ENCODE measurements at places on chromosomes 5 and 9.

DNA sequence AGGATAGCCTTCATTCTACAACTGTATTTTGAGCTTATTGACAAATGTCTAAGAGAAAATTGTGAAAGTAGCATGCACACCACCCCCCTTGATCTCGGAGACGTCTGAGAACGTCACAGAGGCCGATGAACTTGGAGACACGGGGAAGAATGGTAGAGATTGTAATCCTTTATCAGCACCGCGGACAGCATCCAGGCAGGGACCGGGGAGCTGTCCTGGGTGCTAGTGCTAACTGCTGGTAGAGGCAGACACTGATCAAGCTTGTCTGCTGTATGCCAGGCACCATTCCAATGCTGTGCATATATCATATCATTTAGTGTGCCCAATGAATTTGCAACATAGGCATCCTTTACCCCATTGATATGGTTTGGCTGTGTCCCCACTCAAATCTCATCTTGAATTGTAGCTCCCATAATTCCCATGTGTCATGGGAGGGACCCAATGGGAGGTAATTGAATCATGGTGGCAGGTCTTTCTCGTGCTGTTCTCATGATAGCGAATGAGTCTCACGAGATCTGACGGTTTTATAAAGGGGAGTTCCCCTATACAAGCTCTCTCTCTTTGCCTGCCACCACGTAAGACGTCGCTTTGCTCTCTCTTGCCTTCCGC, 98.8 kb downstream of the LHX2 start:
- no peak for DNase-seq

GRCh38 chr5:74026310-74026709, 400.3 kb downstream of the ARHGEF28 start:
- DNase-seq: no peak

DNA sequence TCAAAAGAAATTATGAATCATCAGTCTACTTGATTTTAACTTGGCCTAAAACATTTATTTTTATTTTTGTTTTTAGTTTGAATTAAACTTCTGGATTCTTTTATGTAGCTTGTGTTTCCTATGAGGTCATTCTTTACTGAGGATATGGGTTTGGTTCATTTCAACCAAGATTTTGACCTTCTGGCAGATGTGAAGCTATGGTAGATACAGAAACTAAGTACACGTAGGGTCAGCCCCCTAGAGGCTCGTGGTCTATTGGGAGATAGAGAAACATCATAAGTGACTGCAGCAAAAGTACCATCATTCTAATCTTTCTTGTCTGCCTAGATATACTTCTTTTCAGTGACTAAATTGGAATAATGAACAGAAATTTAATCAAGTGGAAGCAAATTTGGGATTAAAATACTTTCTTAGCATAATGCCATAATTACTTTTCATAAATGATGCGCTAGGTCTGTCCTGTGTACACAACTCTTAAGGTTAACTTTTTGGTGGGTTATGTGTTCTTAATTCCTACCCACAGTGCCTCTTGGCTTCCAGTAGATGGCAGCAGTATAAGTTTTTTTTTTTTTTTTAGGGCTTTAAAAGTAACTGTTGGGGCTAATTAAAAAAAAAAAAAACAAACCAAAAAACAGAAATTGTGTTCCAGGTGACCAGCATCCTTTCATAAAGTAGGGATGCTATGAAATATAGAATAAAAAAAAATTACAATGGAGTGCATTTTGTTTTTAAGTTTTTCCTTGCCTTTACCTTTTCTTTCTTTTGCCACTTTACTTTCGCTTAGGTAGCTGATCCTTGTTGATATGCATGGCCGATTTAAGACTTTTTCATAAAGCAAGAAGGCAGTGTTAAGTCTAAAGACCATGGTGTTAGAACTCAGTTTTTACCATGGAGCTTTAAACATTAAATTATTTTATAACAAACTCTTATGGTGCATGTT, 49.9 kb downstream of the LRRTM2 start:
- no peak for DNase-seq

DNA sequence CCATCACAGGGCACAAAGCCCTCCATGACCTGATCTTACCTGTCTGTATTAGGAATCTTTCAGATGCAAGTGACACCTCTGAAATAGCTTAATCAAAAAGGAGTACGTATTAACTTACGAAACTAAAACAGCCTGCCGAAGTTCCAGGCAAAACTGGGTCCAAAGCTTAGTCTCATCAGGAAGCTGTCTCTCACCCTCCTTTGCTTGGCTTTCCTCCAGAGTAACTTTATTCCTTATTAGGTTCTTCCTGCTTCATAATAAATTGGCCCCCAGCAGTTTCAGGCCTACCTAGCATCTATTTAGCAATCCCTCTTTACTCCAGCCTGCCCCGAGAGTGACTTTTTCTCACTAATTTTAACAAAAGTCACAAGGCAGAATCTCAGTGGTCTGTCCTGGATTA, 58.4 kb upstream of the STK32A start:
- no peak for DNase-seq

DNA sequence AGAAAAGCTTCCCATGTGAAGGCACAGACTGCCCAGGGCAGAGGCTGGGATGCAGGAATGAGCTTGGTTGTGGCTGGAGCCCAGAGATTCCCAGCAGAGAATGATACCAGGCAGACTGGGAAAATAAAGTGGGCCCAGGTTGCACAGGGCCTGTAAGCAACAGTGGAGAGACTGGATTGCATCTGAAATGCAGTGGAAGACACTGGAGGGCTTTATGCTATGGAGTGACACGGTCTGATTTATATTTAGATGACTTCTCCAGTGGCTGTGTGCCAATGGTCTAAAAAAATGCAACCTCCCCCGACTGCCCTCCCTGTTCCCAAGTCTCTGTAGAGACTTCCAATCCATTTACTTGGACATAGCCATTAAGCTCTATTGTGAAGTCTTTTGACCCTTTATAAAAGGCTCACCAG, 951.1 kb upstream of the DMAC1 start:
- DNase-seq: no peak

DNA sequence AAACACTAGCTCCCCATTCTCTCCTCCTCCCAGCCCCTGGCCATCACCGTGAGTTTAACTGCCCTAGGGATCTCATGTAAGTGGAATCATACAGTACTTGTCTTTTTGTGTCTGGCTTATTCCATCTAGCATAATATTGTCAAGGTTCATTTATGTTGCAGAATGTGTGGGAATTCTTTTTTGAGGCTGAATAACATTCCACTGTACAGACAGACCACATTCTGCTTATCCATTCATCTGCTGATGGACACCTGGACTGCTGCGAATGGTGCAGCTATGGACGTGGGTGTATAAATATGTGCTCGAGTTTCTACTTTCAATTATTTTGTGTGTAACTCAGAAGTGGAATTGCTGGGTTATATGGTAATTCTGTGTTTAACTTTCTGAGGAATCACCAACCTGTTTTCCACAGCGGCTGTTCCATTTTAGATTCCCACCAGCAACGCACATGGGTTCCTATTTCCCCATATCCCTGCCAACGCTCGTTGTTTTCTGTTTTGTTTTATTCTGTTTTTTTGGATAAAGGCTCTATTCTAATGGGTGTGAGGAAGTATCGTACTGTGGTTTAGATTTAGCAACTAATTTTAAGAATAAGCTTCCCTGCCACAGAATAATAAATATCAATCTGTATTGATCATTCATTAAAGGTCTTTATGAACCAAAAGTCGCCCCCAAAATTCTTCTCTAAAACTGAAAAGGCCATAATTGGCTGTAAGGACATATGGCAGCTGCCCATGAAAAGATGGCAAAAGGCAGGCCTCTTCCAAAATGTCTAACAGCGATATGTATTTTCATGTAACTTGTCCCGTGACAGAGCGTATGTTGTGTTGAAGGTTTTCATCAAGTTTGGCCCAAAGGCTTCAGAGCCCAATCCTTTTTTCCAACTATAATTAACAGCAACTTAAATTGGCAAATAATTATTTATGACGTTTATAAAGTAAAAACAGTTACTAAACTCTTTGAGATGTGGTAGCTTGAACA, 70.3 kb downstream of the DAP start:
- DNase-seq: no peak

DNA sequence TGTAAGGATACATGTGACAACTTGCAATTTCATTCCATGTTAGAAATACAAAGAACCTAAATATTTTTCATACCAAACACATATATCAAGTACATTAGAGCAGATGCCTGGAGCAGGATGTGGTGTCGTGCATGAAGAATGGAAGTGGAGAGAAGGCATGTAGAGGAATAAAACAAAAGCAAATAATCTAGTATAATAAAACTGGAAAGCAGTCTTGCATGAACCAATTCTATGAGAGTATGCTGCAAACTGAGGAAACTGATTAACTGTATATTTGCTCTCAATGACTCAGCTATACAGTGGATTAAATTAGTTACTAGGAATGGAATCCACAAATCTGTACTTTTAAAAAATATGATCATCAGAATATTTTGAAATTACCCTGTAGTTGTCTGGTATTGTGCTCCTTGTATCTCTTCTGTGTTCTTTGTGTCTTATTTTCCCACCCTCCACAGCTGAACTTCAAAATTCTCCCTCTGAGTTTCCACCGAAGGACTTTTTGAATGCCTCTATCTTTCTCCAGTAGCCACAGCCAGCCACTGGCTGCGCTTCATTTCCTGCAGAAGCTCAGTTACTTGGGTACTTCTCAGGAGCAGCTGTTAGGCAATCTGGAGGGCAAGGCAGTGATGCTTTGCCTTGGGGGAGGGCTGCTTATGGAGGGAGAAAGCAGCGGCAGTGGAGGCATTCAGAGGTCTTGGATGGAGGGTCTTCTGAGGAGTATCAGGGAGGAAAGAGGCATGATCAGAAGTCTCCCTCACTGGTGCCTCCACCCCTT, 608.0 kb downstream of the BRINP1 start:
- DNase-seq: no peak

DNA sequence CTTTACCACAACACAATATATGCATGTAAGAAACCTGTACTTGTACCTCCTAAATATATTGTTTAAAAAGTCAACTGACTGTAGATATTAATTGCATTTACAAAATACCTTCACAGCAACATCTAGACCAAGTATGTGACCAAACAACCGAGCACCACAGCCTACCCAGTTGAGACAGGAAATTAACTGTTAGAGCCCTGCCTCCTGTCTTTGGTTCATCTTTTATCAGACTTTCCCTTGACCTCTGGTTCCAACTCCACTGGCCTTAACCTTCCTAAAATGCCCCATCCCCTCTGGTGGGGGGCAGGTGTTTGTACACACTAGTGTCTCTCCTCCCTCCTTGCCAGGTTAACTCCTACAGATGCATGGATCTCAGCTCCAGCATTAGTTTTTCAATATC, 155.0 kb upstream of the PANK3 start:
- no peak for DNase-seq

- DNase-seq: no peak
Observed at GRCh38 chr9:123541411-123541810, 185.4 kb downstream of the CRB2 start.

GRCh38 chr5:86880785-86881492, 263.2 kb downstream of the COX7C start:
- DNase-seq: peak; percentile 17

DNA sequence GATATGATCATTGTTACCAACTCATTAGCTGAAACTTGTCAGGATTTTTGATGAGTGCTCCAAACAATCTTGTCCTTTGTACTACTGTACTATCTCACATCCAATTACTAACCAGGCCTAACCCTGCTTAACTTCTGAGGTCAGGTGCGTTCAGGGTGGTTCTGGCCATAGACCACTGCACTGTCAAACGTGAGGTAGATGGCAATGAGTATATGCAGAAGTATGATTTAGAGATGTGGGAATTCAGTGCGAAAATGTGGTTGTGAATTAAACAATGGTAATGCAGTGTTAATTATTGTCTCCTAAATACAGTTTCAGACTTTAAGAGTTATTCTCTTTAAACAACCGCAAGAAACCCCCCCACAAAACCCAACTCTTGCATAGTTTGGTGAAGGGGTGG, 86.5 kb downstream of the ANKRD55 start:
- no peak for DNase-seq

DNA sequence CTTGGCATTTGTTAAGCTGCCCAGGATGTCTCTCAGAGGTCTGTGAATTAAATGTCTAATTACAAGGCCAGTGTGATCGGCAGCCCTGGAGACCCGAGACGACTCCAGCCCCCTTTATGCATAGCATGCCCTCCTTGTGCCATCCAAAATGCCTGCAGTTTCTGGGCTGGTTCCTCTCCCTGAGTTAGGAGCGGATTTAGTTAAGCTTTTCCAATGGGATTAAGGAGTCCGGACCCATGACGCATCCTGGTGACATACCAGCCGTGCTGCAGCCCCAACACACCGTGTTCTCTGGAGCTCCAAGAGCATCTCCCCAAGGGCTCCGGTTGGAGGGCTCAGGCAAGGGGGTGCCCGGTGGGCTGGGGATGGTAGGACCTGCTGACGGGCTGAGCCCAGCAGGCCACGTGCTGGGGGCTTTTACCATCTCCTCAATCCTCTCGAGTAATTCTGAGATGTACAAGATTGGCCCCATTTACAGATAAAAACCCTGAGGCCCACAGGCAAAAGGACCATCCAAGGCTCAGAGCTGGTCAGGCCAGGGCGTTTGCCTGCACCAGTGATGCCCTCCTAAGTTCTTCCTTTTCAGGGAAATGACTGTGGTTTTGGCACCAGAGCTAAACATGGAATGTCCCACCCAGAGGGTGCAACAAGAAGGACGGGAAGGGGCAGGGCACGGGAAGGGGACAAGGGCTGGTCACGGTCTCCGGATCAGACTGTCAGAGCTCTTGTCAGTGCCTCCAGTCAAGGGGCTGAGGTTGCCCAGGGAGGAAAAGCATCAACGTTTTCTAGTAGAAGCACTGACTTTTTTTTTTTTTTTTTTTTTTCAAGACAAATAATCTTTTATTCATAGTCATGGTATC, 82.6 kb upstream of the PHYKPL start:
- DNase-seq: no peak

DNA sequence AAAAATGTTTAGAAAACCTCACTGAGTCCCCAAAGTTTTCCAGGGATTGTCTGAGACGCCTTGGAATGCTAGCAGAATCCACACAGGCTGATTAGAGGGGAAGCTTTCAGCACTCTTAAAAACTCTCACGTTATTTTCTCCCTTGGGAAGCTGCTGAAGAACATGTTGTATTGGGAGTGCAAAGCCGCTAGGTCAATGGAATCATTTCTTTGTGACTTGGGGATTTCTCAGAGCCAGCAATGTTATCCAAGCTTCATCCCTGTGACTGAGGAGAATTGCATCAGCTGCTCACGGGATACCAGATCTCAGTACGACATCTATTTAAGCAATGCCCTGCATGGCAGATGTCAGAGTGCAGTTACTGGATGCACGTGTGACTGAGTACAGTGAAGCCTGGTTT, 426.4 kb upstream of the MPDZ start:
- DNase-seq: no peak

GRCh38 chr9:83199240-83199639, 136.3 kb upstream of the RASEF start:
- DNase-seq: peak; percentile 13

GRCh38 chr9:70421272-70422180, 7.1 kb upstream of the KLF9 start:
- peak; percentile 33 for DNase-seq

GRCh38 chr5:107783551-107783950, 112.8 kb upstream of the EFNA5 start:
- no peak for DNase-seq

DNA sequence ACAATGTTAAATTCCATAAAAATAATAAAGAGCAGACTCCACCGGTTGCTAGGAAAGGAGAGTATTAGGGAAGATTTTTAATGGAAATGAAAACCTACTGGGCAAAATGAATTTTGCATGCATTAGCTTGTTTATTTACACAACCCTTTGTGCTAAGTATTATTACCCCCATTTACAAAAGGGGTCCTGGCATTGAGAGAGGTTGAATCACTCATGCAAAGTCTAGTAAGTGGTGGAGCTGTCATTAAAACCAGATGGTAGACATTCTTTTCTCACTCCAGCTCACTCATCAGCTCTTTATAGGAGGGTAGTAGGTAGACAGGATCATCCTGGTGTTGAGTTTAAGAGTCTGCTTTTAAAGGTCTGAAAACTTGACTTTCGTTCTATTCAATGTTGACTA, 395.1 kb downstream of the PLK2 start:
- no peak for DNase-seq
